ENCODE measurements at places on chromosomes 12 and 14. TPM values are rescaled to one million over a fixed set of nuclear protein-coding genes. Genes with fewer than 3 reads are reported as not detected.

OLR1 gene
- not detected for total RNA-seq

ABCC9 gene
- not detected for total RNA-seq

- DNase-seq = no peak
Measured at GRCh38 chr14:58353516-58354299, 42.0 kb upstream of the TOMM20L start.

CPNE8 gene
- 10.9 TPM for total RNA-seq

DNA sequence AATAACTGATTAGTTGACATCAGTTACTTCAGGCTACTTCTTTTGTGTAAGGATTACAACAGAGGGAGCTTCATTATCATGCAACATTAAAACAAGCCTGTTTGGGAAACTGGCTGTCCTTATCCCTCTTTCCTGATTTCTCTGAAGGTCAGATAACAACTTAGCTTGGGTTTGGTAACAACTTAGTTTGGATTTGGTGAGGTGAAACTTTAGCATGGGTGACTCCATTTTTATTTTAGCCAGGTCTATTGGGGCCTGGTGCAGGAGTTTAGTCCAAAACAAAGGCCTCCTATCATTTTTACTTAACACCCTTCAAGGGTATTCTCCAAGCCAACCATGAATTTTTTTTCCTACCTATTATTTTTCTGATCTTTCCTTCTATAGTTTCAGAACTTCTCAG is 1.1 kb upstream of the ZFYVE1 start:
- DNase-seq = no peak

GLIPR1 gene
- total RNA-seq = 0.21 TPM

GRCh38 chr12:63821781-63822251 is 22.7 kb upstream of the SRGAP1 start:
- no peak for DNase-seq

RBMS2 gene
- 6.1 TPM for total RNA-seq

Data from H7 (cell line).